Activated CD4-positive, alpha-beta T cell treated with anti-CD3 and anti-CD28 coated beads, Interleukin-10, Interleukin-2, amounts not matched to agents 100 ng/mL and 50 ng/mL, durations not matched to agents 16 hours and 8 hours (primary cell): ENCODE measurements at places on chromosomes 5 and 9.

DNA sequence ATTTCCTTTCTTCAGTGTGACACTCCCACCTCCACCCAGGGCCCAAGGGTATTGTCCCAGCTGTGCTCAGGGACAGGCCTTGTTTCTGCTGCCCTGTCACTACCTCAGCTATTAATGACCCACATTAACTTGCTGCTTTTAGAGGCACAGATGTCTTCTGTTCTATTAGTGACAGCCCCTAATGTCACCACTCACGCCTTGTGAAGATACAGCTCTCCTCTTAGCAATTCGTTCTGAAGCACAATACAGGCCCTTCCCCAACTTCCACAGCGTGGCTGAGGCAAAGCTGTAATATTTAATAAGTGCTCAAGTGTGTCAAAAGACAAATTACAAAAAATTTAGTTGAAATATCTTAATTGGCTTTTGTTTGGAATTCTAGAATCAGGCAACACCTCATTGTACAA is 44.7 kb upstream of the HMGCS1 start:
- no peak for DNase-seq

- no peak for DNase-seq
Observed at GRCh38 chr5:68048516-68048915, 167.0 kb upstream of the PIK3R1 start.

GRCh38 chr5:5416733-5417132 is 5.7 kb upstream of the ICE1 start:
- no peak for DNase-seq

DNA sequence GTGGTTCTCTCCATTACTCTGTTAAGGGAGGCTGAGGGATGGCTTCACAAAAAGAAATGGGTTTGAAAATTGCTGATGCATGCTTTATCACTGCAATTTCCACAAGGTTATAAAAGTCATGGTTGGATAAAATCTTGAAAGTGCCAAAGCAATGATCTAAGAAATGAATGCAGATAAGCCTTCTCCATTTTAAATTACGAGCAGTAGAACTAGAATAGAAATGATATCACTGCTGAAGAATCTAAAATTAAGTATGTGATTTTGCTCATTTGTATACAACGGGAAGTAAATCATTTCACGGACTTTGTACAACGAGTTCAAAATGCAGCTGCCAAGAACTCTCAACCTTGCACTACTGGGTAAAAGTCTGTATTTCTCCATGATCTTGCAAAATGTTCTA is 299.0 kb downstream of the PRELID2 start:
- DNase-seq = no peak

DNA sequence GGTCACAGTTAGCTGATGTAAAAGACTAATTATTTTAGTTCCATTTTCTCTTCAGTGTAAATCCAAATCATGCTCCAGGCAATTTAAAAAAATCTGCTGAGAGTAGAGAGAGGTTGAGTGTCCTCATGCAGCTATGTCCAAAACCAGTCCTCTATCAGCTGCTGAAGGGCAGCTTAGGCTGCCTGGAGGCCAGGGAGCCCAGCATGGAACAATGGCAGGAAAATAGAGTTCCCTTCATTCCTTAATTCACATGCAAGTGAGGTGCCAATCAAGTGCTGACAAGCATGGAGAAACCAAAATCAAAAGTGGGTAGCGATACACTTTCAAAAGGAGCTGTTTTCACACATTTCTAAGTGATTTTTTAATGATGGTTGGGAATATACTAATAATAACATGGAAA is 78.3 kb upstream of the POU5F2 start:
- DNase-seq = no peak

DNA sequence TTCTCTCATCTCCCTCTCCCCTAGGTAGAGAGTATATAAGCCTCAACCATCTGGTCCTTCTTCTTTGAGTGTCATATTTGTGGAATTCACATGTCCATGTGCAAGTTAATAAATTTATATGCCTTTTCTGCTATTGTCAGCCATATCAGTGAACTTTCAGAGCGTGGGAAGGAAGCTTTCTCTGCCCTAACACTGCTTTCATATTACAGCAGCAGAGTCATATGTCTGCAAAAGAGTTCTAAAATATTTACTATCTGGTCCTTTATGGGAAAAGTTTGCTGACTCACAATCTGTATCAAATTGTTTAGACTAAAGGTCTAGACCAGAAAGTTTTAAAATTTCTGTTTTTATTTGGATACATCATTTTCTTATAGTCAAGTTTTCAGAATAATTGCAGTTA is 669.0 kb downstream of the LRRC70 start:
- DNase-seq = no peak

DNA sequence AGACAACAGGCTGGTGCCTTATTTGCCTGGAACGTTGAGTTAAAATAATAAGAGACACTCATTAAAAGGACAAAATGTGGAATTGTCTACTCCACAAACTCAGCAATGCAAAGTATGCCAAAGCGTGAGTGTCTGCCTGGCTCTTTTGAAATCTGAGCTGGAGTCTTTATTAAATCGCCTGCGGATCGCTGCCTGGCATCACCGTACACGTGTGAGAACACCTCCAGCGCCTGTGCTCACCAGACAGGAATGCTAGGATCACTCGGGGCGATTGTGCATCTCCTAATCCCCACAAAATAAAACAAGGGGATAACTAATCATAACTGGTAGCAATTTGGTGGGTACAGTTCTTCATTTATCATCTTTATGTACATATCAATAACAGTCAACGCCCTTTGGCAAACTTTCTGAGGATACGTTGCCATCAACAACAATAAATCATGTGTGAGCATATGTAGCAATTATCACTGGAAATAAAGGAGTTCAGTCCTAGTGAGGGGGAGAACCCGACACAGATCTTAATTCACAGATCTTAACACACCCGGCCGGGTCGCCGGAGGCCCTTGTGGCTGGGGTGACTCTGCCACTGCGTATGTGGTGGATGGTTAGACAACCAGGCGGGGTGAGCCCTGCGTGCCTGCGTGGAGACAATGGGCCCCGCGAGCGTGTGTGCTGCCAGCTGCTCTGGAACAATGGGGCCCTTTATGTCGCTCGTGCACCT is 284.9 kb upstream of the IRX1 start:
- no peak for DNase-seq

- no peak for DNase-seq
Observed at GRCh38 chr9:133189826-133190225, 19.2 kb downstream of the OBP2B start.

DNA sequence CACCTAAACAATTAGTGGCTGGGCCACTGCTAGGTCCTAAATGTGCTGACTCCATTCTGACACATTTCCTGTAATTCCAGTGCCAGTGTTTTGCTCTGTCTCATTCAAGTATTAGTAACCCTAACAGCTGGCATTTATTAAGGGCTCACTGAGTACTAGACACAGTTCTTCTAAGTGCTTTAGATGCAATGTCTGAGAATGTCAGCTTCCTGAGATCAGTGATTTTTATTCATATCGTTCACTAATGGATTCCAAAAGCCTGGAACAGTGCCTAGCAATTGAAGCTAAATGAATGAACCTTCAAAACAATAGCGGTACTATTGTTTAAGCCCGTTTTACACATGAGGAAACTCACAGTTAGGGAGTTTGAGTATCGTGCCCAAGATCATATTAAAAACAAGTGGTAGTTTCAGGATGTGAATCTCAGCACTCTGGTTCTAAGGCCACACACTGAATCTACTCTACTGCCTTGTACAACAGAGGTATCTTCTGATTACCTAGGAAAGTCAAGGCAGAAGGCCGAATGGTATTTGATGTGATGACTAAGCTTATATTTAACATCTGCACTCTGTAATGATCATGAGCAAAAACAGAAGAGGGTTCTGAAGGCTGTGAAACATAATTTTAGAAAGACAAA is 304.0 kb downstream of the PJA2 start:
- DNase-seq = no peak

GRCh38 chr9:80091526-80091925 is 519.8 kb downstream of the TLE4 start:
- DNase-seq = no peak

DNA sequence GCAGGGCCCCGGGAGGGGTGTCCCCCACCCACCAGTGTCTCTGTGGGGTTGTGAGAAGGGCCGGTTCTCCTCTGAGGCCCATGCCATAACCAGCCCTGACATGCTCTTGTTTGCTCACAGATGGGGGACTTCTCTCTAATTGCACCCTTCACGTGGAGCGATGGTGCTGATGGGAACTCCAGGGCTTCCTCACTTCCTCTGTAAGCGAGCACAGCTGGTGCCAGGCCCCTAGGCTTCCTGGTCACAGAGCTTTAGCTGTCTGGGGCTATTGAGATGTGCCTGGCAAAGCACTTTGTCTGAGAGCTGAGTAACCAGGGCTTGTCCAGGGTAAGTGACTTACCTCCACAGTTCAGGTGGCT is 36.4 kb downstream of the PHF2 start:
- peak; percentile 28 for DNase-seq

DNA sequence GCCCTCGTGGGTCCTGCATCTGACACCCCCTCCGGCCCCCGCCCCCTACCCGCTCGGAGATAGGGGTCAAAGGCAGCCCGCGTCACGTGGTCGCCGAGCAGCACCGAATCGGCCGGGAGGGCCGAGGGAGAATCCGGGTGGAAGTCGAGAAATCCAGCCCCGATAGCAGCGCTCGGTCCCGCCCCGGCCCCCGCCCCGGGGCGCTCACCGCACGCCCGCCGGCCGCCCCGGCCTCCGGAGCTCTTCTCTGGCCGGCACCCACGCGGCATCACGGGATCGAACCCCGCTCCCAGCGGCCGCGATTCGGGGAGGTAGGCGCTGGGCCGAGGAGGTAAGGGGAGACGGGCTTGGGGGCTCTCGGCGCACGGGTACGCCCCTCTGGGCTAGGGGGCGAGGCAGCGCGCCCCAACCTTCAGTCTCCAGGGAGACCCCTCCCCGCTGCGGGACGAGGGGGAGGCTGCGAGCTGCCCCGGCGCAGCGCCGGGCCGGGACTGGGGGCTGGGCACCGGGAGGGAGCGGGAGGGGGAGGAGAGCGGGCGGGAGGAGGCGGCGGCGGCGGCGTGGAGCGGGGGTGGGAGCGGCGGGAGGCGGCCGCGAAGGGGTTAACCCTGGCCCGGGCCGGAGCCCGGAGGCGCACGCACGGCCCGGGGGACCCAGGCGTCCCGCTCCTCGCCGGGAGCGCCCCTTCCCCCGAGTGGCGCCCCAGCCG is 22.1 kb upstream of the NDST1 start:
- DNase-seq = peak; percentile 15
